ENCODE measurements at places on chromosomes 1 and 21.

DNA sequence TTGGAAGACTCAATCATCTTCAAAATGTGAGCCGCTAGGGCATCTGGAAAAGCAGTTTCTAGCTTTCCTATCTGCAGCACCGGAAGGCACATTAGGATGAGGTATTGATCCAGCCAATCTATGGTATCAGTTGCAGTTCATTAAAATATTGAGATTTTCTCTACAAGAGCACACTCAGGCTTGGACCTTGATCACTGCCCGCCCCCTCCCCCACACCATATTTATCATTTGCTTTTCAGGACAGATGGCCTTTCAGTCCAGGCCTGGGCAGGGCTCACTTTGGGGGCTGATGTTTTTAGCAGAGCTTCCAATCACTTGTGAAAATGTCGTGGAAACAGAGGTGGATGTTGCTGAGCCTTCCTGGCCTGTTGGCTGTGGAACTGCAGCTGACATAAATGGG, 17.5 kb downstream of the LHX4 start:
- DNase-seq: no peak

- DNase-seq: no peak
Measured at GRCh38 chr1:60668585-60668984, 413.8 kb upstream of the NFIA start.

GRCh38 chr1:22773981-22774832, 63.6 kb downstream of the EPHB2 start:
- DNase-seq: no peak

- no peak for DNase-seq
Measured at GRCh38 chr1:231357187-231357772, 19.2 kb downstream of the SPRTN start.

DNA sequence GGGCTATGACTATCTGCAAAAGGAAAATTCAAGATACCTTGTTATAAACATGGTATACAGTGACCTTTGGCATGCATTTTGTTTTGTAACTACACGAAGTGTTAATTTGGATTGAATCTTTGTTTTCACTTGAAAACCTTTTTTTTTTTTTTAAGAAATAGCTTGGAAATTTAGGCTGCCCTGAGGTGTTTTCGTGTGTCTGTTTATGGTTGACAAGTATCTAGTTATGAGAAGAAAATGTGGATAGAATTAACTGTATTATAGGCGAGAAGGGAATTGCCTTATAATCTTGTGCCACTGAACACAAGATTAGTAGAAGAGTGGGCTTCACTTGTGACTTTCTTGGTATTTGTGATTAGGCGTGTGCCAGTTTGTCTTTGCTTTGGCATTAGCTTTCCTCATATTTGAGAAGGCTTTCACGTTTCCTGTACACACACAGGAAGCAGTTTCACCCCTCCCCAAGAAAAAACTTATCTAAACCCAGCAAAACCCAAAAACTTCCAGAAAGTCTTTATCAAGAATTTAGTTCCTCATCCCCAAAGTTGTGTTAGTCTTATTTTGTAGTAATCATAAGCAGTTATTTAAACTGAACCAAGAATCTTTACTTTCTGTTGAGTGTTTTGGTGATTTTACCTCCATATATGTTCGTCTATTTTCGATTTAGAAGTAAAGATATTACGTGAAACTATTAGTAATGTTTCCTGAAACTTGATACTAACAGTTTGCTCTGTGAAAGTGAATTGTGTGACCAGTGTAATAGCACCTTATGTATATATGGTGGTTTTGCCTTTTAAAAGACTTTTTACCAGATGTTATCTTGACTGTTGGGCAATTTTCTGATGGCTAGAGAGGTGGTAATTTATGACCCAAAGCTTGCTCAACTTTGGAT, 3.8 kb downstream of the DYRK1A start:
- no peak for DNase-seq

DNA sequence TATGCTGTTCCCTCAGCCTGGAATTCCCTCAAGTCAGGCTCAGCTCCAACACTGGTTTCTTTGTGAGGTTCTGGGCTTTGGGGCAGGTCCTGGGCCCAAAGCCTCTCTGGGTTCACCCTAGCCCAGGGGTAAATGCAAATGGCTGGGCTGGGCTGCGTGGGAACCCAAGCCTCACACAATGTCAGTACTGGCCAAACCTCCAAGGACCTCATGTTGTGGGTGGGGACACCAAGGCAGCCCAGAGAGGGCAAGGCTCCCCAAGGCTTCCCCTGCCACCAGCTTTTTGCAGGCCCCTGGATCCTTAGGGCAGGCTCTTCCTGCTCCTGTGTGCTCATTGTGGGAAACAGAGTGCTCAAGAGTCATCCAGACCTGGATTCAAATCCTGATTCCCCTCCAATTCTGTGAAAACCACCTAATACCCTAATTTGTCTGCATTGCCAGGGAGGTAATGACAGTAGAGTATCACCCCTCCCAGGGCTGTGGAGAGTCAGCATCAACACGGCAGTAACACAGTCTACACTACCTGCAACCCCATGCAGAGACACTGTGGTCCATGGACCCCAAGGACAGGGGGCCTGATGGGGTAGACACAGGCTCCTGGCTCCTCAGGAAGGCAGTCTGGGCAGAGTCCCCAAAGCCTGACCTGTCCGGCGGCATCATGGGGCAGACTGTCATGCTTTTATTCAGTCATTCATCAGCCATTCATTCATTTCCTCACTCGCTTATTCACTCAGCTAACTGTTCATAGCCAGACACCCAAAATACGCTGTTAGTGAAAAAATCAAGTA, 85.7 kb downstream of the DMRTB1 start:
- no peak for DNase-seq

- DNase-seq: no peak
Measured at GRCh38 chr1:152886758-152887409, 8.8 kb downstream of the SMCP start.

GRCh38 chr1:22944346-22945055, 28.2 kb downstream of the LACTBL1 start:
- DNase-seq: no peak

Data from activated gamma-delta T cell treated with anti-CD3 and anti-CD28 coated beads, Interleukin-2, amount 50 U/mL, for 16 hours (primary cell).